BJ (cell line): ENCODE measurements at places on chromosomes 7 and 10.
A peak's percentile ranks its signal among the peaks of the same experiment; 100 is the strongest.

- no peak for DNase-seq
These were observed 198.0 kb upstream of the MKI67 start for GRCh38 chr10:128324058-128324827.

- DNase-seq, result no peak
These were observed 360.9 kb downstream of the NEBL start for GRCh38 chr10:20535897-20536881.

- DNase-seq, result no peak
These were observed 94.7 kb upstream of the RAB11FIP2 start for GRCh38 chr10:118141471-118141870.

DNA sequence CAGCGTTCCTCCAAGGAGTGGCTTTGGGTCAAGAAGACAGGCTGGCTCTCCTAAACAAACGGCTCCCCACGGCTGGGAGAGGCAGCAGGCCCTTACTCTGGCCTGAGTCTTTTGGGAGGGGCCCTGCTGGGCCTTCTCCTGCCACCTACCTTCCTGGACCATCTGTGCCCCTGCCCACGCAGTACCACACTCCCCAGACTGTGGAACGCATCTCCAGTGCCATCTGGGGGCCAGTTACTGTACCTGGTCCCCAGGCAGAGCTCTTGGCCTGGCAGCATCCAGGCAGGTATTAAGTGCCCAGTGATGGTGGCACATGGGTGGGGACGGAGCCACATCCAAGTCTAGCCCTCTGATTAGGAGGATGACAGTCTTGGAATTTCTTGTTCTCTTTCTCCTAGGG, 14.4 kb downstream of the ALKBH4 start:
- DNase-seq, result no peak

DNA sequence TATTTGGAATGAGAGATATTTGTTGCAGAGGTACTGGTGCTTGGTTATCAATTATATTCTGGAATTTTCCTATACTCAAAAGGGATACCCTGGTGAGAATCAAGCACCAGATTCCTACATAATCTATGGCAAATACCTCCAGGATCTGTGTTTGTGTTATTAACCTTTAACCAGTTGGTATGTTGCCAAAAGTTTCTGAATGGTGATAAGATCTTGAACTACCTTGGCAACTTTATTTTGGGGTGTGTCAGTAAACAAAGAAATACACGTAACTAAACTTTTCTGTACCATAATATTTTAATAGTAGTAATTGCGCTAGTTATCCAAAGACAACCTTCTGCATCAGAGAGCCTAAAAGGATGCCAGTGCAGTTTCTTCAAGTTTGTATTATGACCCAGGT, 13.4 kb downstream of the SCIN start:
- no peak for DNase-seq

GRCh38 chr10:116170815-116171250, 102.2 kb downstream of the GFRA1 start:
- no peak for DNase-seq

DNA sequence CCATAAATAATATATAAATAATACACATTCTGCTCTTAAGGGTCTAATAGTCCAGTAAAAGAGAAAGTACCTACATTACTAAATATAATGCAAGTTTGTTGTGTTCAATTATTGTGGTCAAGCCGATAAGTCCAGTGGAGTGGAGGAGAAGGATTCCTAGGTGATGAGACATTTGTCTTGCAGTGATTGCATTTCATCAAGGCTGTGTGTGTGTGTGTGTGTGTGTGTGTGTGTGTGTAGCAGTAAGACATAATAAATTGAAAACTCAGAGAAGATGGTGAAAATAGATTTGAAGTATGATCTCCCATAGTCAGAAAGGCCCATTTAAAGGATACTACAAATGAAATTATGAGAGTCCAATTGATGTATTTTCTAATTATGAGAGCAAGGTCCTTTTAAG, 192.5 kb upstream of the SEMA3C start:
- DNase-seq, result peak; percentile 63

- no peak for DNase-seq
These were observed 82.2 kb downstream of the GATA3 start for GRCh38 chr10:8136736-8137135.

DNA sequence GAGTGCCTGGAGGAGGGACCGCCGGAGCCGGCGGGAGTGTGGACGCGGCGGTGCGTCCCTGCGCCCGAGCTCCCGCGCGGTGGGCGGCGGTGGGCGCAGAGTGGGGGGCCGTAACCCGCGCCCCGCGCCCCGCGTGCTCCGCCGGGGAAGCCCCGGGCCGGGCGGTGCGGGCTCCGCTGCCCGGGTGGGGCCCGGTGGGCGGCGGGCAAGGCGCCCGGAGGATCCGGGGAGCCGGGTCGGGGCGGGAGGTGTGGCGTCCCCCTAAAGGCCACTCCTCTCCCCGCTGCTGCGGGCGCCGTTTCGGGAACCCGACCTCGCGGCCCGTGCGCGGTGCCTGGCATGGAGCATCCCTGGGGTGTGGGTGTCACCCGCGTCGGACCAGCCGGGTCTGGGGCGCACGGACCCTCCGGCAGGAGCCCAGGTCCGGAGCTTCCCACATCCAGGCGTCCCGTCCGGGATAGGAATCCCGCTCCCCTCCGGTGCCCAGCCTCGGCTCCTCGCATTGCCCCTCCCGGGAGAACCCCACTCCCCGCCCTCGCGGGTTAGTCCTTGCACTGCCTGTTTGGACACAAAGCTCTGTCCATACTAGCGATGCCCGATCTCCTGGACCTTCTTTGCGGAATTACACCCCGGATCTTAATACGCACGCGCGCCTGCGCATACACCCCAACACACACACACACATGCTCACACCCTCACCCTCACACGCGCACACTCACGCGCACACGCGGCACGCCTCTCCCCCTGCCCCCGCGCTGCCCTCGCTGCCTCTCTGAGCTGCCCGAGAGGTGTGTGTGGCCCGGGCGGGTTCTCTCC, 723 bp downstream of the MTURN start:
- no peak for DNase-seq

GRCh38 chr10:33215154-33215553, 119.3 kb downstream of the NRP1 start:
- DNase-seq, result peak; percentile 46

DNA sequence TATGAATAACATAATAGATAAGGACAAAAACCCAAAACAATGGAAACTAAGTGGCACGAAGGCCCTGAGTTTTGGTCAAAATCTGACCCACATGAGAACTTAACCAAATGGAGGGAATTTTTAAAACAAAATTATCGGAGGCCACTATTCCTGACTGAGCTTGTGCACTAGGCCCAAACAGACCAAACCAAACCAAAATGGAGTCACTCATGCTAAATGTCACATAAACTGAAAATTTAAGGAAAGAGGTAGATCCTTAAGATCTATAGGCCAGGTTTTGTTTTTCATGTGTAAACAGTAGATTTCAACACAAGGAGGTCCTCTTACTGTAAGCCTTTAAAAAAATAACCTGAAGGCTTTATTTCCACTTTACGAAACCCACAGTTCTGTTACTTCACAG, 3.8 kb upstream of the ZNF92 start:
- DNase-seq, result no peak

DNA sequence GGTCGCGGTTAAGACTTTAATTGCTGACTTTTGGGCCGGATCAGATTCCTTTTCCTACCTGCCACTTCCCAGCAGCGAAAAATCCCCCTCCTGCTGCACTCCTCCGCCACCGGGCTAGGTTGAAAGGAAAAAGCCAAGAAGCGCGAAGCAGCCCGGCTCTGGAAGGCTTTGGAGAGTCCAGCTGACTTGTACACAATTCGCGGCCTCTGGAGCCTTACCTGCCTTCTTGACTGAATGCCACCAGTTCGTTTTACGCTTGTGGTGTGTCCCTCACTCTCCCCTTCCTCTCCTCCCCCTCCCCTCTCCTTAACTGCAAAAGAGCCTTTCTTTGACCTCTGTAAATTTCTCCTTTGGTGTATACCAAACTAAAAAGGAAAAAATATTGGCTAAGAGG, 2.7 kb upstream of the FEZF1 start:
- DNase-seq, result no peak

DNA sequence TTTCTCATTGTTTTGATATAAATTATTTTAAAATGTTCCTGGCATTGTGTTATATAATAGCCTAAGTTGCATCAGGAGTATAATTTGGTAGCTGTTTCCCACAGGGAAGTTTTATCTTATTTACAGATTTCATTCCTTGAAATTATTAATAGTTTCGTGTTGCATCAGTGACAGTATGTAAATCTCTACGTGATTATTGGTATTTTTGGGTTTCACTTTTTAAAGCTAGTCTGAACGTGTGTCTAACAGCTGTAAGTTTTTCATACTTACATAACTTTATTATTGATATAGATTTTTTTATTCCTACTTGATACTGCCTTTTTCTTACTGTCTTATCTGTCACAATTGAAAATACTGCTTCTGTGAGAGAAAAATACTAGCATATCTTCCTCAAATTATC, 167.9 kb downstream of the PHF14 start:
- no peak for DNase-seq

DNA sequence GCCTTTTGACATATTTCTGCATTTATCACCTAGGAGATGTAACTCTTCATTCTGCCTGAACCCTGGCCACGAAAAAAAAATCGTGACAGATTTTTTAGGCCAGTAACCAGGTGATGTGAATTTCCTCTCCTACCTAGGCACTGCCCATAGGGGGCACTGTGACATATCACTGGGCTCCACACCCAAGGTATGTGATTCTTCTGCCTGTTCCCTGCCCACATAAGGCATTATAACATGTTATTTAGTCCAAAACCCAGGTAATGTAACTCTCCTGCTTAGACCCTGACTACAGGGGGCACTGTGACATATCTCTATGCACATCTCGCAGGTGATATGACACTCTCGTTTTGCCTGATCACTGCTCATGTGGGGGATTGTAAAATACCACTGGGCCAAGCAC, 29.5 kb upstream of the ZNF107 start:
- no peak for DNase-seq

GRCh38 chr10:126235091-126235978, 152.9 kb downstream of the ADAM12 start:
- DNase-seq, result no peak

- no peak for DNase-seq
These were observed 1.1 kb upstream of the GSTO2 start for GRCh38 chr10:104267721-104268404.

DNA sequence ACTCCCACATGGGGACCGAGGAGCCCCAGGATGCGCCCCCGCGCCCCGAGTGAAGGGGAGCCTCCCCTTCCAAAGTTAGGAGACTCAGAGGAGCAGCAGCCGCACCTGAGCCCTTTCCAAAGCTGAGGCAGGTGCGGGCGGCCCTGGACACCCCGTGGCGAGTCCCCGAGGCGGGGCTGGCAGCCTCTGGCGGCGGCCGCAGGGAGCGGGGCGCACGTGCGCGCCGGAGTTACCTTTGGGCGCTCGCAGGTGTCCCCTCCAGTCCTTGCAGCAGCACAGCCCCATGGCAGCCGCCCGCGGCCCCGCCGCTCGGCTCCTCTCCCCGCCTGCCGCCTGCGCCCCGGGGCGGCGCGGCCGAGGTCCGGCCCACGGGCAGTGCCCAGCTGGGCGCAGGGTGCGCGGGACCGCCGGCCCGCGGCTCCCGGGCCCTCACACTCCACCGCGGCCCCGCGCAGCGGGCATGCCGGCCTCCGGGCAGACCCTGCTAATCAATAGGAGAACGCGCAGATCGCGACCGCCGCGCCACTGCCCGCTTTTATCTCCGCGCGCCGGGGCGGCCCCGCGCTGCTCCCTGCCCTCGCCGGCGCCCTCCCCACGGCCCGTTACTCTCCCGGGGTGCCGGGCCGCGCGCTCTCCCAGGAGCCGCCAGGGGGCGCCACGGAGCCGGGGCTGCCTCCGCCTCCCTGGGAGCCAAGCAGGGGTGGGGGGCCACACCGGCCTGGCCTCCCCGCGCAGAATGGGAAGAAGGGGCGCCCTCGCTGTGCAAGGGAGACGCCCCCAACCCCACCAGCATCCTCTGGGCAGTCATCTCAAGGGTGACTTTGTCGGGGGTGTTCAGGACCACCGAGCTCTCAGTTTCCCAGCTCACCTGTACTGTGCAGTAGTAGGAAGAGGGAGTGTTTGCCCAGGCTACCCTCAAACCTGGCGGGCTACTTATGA, 80.8 kb downstream of the ARHGAP22 start:
- no peak for DNase-seq

DNA sequence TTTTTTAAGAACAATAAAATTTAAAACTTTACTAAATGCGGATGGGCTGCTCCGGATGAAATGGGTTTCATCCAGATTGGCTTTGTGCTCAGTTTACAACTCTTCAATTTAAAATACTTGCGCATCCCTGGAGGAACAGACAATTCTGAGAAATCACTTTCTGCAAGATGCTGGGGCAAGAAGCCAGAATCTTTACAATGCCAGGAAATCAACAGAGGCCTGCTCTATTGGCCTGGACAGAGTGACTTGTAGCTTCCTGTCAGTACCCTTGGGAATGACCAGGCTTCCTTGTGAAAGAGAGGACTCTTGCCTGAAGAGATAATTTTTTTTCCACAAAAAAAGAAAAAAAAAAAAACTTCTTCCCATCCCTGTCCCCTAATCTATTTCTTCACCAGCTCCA, 3.9 kb upstream of the FAM13C start:
- DNase-seq, result no peak

DNA sequence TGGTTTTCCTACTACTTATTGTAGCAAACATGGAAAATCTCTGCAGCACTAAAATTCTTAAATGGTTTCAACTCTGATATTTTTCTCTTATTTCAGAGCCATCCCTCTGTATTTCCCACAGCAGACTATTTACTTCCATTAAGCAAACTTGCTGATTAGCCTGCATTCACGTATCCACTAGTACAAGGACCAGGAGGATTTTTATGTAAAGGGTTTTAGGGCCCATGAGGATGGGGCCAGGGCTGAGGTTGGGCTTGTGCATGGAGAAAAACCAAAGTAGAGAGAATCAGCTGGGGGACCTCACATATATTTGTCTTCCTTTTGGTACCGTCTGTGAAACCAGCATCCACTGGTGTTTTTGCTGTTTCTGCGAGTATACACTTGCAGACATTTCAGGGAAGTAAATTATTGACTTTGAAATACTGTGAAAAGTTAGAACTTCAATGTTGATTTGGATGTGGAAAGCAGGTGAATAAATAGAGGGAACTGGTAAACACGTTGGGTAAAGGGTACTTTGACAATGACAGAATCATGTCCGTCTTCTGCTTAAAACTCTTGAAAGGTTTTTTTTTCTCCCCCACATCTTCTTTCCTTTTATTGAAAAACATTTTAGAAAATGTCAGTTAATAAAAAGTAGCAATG, 44.3 kb downstream of the ERLIN1 start:
- no peak for DNase-seq

GRCh38 chr7:151102991-151103390, 16.7 kb downstream of the AGAP3 start:
- no peak for DNase-seq

- DNase-seq, result no peak
These were observed 31.9 kb downstream of the ADAMTS14 start for GRCh38 chr10:70704211-70704610.

GRCh38 chr7:122300211-122300932, 4.2 kb downstream of the FEZF1 start:
- DNase-seq, result no peak

DNA sequence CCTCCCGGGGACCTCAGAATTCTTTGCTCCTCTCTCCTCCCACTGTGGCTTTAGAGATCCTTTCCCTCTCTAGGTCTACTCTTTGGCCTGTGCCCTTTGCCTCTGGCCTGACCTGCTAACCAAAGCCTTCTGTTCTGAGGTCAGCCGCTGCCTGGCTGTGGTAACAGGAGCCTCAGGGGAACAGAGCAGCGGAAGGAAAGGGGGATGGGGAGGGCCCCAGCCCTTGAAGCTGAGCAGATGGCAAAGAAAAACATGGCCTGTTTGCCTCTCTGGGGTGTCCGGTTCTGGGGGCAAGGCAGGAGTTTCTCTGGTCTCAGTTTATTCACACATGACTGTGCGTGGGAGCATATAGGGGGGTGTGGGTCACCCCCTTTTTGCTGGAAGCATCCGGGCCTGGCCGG, 28.2 kb downstream of the COL26A1 start:
- no peak for DNase-seq
